ENCODE measurements at places on chromosomes 7 and 10.
A peak's percentile ranks its signal among the peaks of the same experiment; 100 is the strongest.

DNA sequence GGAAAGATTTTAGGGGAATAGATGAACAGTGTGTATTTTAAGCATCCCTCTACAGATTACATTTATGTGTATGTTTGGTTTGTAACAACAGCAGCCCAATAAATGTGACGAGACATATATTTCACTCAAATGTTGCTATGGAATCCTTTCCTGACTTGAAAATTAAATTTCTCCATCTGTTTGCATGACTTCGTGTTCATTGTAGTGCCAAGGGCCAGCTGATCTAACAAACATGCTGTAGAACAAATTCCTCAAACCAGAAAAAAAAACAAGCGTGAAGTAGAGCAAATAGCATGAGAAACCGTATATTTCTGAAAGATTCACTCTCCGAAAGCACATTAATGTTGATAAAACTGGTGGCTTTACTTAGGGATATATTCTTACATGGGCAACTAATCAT is 87.8 kb downstream of the NRCAM start:
- DNase-seq, result no peak

GRCh38 chr7:127862525-127862924 is 168.7 kb downstream of the LRRC4 start:
- DNase-seq, result no peak

DNA sequence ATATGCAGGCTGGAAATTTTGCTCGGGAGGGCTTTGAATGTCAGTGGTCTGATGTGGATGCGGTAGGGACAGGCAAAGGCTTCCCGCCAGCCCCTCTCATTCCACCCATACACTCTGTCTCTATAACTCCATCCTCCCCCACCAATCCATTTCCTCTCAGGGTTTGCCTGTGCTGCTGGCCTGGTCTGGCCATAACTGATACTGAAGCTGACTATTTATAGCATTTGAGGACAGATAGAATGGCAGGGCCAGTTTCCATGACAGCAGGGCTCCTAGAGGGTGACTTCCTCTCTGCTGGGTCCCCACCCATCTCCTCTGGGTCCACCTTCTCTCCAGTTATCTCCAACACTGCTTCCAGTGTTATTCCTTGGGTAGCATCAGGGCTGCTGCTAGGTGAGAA is 6.6 kb upstream of the PDLIM1 start:
- DNase-seq, result no peak

GRCh38 chr10:122308417-122309141 is 37.5 kb downstream of the BTBD16 start:
- DNase-seq, result no peak

DNA sequence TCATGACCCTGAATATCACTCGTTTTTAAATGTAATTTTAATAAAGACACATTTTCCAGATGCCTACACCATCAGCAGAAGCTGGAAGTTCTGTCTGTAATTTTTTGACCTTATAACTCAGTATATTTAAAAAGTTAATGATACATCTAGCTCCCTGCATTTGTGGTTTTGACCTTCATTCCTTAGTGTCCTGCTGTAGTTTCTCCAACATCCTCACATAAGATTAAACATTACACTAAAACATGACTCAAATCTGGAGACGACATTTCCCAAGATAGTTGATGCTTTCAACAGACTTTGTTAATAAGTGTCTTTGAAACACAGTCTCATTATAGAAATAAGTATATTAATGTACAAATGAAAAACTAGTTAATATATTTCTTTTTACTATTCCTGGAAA is 363.1 kb downstream of the POM121L12 start:
- DNase-seq, result no peak

- no peak for DNase-seq
These were observed 116.2 kb upstream of the AFAP1L2 start for GRCh38 chr10:114520453-114520852.

DNA sequence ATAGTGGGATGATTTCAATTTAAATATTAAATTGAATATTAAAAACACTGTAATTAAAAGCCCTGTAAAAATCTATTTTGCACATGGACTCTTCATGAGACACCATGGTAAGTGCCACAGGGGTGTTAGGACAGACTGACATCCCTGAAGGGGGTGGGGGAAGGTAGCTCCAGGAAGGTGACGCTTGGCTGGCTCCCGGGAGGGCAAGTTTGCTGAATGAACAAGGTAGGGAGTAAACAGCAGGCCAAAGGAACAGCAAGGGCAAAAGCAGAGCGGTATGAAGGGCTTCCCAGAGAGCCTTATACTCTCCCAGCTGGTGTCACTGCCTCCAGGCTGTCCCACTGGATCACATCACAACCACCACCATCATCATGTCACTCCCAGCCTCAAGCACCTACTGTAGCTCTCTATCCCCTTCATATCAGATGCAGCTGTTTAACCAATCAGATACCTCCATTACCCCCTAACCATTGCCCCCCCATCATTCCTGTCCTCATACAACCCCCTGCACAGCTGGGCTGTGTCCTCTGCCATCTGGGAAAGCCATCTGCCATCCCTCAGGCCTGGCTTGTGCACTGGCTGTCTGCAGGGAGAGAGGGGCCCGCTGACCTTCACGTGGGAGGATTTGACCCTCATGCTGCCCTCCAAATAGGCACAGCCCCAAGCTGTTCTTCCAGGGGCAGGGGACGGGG is 19.5 kb downstream of the HSPA12A start:
- DNase-seq, result no peak

DNA sequence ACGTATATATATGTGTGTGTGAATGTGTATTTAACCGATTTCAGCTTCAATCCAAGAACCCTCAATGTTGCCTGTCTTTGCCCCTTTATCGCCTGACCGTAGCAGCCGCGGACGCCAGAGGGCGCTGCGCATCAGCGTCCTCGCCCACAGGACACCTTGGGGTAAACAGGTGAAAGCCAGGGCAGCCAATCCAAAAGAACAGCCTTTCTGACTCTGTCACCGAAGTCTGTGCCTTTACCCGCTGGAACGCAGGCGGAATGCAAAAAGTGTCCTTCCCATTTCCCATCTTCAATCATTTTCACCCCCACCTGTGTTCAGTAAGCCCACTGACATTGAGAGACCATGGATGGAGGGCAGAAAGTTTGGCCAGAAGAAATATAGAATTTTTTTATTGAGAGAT is 3.6 kb downstream of the NXPH1 start:
- no peak for DNase-seq

DNA sequence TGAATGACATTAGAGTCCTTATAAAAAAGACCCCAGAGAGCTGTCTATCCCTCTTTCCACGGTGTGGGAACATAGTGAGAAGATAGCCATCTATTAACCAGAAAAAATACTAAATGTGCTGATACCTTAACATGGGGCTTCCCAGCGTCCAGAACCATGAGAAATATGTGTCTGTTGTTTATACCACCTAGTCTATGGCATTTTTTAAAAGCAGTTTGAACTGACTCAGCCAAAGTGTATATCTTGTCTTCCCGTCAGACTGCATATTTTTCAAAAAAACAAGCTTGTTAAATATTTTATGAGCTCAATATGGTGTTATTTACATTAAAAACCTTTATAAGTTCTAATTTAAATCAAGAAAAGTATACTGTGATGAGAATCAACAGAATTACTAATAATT is 255.3 kb downstream of the HGF start:
- no peak for DNase-seq

DNA sequence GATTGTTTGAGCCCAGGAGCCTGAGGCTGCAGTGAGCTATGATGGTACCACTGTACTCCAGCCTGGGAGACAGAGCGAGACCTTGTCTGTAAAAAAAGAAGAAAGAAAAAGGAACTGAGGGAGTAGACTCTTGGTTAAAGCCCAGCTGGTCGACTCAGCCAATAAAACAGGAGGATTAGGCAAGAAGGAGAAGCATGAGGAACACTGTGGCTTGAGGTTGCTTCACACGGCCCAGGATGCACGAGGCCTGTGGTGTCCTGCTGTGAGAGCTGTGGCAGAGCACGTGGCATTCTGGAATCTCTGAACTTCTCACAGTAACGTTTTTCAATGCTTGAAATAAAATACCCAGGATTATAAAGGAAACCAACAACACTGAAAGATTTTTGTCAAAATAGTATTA is 93.3 kb downstream of the CUL2 start:
- DNase-seq, result no peak

- no peak for DNase-seq
These were observed 27.3 kb upstream of the CYP3A5 start for GRCh38 chr7:99707096-99707495.

DNA sequence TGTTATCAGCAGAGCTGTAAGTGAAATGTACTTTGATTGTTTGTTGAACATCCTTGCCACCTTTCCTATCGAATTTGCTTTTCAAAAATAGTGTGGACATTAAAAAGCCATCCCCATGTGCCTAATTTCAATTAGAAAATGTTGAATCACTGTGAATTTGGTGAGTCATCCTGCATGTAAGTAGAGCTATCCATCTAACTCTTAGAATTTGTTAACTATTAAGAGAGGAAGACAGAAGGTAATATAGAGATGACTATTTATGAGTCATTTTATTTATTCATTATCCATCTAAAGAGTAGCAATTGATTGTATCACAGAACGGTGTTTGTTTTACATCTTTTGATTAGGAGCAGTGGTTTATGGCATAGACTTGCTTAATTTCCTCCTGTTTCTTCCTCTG is 154.7 kb downstream of the MGMT start:
- no peak for DNase-seq

DNA sequence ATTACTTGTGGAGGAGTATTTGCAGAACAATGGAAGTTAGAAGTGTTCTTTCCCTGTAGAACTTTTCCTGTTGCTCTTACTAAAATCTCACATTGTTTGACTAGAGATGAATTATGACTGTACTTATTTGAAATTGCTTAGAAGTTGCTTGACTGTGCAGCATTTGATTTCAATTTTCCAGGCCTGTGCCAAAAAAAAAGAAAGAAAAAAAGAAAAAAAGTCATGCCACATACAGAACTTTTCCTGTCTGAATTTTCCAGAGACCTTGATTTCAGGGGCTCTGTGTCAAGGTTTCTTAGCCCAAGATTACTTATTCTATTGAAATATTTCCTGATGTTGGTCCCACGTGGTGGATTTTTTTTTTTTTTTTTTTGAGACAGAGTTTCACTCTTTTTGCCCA is 3.5 kb upstream of the FAM171A1 start:
- no peak for DNase-seq

DNA sequence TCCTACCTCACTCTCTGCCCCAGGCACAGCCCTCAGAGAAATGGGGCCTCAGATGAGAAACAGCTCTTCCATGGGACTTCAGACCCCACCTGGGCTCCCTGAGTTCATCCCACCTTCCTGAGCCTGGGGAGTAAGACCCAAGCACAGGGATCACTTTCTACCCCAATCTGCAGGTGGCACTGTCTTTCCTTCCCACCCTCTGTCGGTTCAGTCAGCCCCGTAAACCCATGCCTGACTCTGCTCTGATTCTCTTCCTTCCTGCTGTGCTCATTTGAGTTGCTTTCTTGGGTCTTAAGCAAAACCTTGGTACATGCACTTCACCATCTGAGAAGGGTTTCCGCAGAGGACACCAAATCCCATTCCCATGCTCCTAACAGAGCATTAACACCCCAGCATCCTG is 306.4 kb upstream of the CDC14C start:
- no peak for DNase-seq

DNA sequence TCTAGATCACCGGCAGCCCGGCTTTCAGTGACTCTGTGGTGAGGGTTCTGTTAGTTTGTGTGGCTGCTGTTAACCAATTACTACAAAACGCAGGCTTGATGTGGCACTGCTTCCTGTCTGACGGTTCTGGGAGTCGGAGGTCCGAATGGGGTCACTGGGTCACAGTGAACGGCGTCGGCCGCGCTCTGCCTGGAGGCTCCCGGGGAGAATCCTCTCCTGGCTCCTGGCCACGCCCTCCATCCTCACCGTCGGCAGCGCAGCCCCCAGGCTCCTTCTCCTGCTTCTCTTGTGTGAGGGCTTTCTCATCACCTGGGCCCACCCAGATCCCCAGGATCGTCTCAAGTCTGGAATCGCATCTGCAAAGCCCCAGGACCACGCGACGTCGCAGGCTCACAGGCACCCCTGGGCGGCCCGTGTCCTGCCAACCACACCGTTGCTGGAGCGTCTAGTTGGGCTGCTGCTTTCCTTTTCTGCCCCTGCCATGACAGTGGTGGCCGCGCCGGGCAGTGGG is 31.8 kb upstream of the NKX6-2 start:
- no peak for DNase-seq

GRCh38 chr7:17564678-17565212 is 266.3 kb downstream of the AHR start:
- DNase-seq, result no peak

GRCh38 chr10:29163746-29164145 is 125.1 kb upstream of the LYZL1 start:
- no peak for DNase-seq

GRCh38 chr10:68424454-68425014 is 17.5 kb upstream of the RUFY2 start:
- no peak for DNase-seq

GRCh38 chr7:136056651-136057231 is 79.6 kb upstream of the MTPN start:
- DNase-seq, result peak; percentile 26

GRCh38 chr7:107165341-107165740 is 3.5 kb upstream of the HBP1 start:
- DNase-seq, result no peak

DNA sequence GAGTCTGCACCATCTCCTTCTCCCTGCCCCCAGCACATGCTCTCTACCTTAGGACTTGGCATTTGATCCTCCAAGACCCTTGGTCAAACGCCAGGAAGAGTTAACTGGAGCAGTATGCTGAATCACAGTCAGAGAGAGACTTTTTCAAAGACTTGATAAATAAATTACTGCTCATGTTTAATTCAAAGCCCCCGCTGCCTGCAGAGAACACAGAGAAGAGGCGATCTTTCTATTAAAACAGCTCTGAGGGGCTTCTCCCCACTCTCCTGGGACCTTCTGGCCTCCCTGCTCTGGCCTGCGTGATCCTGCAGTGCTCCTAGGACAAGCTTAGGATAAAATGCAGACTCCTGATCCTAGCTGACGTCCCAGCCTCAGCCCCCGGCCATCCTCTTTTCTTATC is 47.8 kb downstream of the NPTX2 start:
- no peak for DNase-seq

GRCh38 chr10:131790021-131790420 is 110.8 kb upstream of the PPP2R2D start:
- DNase-seq, result no peak

- no peak for DNase-seq
These were observed 22.5 kb upstream of the UBE2H start for GRCh38 chr7:129975309-129975708.

All from SK-N-MC (cell line).